ENCODE measurements at places on chromosomes 7 and 10.

DNA sequence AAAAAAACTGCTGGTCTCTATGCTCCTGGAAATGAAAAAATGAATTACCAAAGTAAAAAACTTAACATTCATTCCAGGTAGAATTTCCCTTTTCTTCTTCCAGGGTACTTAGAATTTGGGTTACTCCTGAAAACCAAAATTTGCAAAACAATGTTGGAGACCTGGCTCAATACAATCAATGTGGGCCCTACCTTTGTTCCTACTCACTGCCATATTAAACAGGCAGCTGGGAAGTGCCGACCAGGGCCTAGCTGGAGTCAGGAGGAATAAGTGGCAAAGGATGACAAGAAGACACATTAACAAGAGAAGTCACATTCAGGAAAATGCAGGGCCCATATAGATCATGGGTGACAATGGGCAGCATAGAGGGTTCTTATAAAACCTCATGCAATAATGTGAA, 6.4 kb upstream of the AGK start:
- DNase-seq: no peak

GRCh38 chr10:126661356-126661755, 9.1 kb downstream of the C10orf90 start:
- DNase-seq: no peak

DNA sequence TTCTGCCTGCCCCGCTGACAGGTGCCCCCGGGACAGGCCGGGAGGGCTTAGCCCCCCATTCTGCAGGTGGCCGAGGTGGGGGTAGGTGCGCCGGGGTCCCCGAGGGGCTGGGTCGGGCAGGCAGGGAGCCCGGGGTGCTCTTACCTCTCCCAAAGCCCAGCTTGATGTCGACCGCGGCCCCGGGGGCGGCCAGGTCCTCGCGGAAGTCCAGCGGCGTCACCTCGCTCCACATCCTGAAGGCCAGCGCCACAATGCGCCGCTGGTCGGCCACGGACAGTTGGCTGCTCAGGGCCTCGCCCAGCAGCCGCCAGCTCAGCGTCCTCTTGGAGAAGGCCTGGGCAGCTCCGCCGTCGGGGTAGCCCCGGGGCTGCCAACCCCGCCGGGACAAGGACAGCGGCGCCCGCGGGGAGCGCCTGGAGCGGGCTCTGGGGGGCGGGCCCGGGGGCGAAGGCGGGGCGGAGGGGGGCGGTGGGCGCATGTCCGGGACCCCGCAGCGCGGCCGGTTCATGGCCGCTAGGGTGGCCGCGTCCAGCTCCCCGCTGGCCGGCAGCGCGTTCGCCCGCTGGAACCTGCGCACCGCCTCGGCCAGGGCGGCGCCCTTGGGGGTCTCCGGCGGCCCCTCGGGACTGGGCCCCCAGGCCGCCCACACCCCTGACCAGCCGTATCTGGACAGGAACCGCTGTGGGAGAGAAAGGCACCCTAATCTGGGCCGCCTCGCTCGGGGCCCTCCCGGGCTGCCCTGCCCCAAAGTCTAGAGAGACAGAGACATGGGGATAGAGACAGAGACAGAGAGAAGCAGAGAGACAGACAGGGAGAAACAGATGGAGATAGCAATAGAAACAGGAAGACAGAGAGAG, 1.7 kb downstream of the MMP21 start:
- no peak for DNase-seq

- peak; percentile 83 for DNase-seq
Observed at GRCh38 chr10:30359373-30360206, 10.5 kb upstream of the MTPAP start.

- no peak for DNase-seq
Observed at GRCh38 chr10:31593124-31593523, 274.1 kb downstream of the ZEB1 start.

DNA sequence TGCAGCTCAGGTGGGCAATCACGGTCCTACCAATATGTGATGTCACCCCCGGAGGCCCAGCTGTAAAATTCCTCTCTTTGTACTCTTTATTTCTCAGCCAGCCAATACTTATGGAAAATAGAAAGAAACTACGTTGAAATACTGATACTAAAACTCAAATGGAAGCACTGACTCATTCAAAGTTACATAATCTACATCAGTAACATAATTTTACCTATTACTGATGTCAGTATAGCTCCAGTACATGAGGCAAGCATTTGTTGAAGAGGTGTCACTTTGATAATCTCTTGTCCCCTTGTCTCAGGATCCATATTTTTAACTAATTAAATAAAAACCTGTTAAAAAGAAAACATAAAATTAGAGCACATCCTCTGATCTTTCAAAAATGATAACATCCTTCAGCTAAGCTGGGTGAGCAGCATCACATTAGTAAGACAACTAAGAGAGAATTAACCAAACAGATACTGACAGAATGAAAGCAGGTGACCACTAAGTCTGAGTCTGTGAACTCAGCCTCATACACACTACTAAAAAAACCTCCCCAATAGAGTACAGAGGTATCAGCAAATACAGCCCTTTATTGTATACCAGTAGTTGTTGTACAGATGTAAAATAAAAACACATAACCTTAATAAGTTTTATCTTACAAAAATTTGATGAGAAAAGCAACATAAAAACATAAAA, 17.6 kb downstream of the SLC25A40 start:
- no peak for DNase-seq

GRCh38 chr7:121180436-121181063, 148.2 kb upstream of the WNT16 start:
- no peak for DNase-seq

DNA sequence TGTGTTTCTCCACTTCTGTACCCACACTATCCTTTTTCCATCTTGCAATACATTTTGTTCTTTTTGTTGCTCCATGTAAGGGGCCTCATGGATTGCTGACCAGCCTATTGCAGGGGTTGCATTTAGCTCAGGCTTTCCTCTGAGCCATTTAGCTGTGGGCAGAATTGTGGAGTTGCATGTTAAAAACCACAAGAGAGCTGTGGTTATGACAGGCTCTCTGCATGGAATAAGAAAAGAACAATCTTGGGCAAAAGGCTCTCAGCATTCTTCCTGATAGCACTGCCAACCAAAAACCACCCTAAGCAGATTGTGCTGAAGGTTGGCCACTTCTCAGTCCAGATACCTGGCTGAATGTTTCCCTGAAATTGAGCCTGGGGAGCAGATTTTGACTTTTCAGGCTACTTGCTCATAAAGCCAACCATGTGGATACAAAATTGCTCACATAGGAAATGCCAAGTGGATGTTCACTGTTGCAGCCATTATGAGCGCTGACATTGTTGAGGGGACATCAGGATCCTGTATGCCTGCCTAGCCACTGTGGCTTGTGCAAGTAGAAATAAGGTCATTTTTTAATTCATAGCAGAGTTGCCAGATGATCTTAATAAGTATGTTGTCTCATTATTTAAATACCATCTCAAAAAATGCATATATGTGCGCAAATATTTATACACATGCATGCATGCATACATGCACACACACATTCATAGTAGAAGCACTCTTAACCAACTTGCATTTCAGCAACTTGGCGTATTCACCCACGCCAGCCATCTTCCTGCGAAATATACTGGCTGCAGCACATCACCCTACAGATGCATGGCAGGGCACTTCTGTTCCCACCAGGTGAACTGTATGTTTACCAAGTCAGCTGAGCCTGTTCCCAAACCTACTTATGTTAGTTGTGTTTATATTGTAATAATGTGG, 695.4 kb downstream of the LRMDA start:
- no peak for DNase-seq

DNA sequence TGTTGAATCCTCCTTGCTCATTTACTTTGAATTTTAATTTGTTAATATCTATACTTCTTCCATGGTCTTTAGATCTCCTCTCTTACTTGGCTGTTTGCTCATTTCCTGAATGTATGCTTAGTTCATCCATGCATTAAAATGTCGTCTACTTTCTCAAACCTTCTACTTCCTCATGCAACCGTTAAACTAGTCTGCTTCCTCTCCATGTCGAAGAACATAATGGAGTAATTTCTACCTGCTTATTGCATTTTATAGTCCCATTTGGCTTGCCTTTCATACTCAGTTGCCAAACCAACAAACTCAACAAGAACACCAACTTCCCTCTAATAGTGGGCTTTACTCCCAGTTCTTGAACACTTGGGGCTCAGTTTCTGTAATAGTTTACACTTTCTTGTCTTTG, 43.8 kb upstream of the SEMA3D start:
- DNase-seq: no peak

DNA sequence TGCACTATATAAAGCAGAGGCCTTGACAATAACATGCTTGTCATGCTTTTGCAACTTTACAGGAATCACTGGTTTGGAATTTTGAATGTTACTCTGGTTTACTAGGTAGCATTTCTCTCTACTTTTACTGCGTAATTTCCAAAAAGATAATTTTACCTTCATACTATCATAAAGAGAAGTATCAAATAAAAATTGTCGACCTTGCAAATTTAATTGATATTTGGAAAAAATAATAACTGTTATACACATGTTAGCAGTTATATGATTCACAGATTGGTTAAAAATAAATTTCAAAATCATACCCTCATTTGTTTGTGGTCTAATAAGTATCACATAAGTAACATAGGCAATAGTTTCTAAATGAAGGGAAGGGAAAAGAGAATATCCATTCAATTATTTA, 228.5 kb upstream of the CACNA2D1 start:
- DNase-seq: no peak

- no peak for DNase-seq
Observed at GRCh38 chr10:115710136-115710535, 562.9 kb downstream of the GFRA1 start.

GRCh38 chr7:32217341-32218153, 147.3 kb upstream of the PDE1C start:
- no peak for DNase-seq

GRCh38 chr10:35643151-35644049, 1.3 kb upstream of the FZD8 start:
- peak; percentile 68 for DNase-seq

DNA sequence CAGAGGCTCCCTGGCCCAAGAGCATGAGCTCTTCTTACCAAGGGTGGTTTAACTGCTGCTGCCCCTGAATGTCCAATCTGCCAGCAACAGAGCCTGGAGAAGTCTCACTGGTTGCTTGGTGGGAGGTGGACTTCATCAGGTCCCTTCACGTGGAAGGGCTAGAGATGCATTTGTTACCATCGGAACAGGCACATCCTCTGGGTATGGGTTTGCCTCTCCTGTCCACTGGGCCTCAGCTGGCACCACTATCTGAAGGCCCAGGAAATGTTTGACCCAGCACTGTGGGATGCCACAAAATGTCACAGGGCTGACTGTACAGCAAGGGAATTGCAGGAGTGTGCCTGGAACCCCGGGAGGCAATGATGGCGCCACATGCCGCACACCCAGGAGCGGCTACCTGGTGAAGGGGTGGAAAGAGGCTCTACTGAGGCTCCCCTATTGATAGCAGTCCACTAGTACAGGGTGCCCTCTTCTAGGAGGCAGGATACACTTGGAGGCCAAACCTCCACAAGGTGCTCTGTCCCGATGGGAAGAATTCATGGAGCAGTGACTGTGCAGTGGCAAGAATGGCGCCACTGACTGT, 603.1 kb upstream of the MGMT start:
- DNase-seq: no peak

DNA sequence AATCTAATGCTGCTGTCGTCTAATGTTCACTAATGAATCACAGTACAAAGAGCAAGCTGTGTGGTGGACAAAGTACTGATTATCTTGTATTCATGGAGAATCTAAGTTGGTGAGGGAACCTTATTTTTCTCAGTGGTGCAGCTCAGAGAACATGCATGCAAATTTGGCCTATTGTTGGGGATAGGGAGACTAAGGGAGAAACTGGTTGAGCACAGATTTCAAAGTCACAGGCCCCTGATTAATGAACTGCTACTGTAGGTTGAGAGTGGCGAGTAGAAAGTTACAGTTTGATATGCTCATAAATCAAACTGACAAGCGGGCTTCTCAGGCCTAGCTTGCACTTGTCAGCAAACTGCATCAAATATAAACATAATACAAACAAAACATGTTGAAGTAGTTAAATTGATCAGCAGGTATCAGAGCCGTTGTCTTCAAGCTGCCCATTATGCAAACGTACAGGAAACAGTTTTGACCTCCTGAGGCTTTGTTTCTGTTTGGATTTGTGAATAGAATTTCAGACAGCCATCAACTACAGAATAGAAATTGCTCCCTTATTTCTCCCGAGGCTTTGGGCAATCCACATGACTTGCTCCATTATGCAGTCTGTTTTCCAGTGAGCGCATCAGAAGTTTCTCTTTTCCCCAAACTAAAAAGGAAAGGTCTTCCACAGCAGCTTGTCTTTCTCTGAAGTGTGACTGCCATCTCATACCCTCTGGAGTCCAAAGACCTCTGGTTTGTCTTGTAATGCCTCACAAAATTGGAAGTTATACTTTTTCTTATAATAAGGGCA, 215.8 kb downstream of the FOXP2 start:
- no peak for DNase-seq

DNA sequence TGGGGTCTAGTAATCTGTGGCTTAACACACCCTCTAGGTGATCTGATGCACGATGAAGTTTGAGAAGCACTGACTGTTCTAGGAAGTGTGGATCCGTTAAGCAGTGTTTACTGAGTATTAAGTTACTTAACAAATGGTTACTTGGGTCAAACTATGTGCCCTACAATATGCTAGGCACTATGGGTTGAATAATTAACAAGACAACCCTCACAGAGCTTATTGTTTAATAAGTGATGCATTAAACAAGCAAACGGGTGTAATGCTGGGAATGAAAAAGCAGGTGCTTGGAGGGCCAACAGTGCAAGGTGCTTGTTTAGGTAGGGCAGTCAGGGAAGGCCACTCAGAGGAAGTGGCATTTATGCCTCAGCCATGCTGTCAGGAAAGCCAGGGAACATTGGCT, 378.0 kb upstream of the PODXL start:
- no peak for DNase-seq
